ENCODE measurements at places on chromosomes 16 and 17.

DNA sequence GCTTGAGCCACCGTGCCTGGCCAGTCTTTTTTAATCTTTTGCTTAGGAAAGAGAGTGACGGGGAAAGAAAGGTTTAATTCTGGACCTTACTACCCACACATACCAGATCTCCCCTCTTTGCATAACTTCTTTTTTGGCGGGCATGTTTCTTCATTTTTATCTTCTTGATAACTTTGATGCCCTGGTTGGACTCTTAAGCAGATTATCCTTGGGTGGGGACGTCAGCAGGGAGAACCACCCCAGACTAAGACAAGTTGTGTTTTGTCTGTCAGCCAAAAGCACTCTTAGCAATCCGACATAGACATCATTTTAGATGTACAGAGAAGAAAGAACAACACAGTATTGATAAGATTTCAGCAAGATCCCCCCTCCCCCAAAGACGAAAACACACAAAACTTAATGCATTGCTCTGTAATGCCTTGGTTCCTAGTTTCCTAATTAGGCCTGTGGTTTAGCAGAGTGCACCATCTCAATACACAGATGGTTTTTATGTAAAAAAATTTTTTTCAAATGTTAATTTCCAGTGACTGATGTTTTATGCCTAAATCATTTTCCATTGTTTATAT is 99.9 kb downstream of the MSI2 start:
- H3K4me1 ChIP-seq: peaks cover 53% of the 10 kb centered on the region
- no peak overlapping the region for H3K27ac ChIP-seq
- H3K36me3 ChIP-seq: peaks cover 6% of the 10 kb centered on the region
- H3K27me3 ChIP-seq: no peaks in the 10 kb centered on the region
- no peak overlapping the region for H3K4me3 ChIP-seq

GRCh38 chr17:47726796-47727703 is 6.0 kb upstream of the TBX21 start:
- peaks cover 71% of the 10 kb centered on the region for H3K4me1 ChIP-seq
- H3K27ac ChIP-seq: no peak overlapping the region
- no peak overlapping the region for H3K4me3 ChIP-seq
- H3K36me3 ChIP-seq: no peaks in the 10 kb centered on the region
- H3K27me3 ChIP-seq: no peaks in the 10 kb centered on the region

DNA sequence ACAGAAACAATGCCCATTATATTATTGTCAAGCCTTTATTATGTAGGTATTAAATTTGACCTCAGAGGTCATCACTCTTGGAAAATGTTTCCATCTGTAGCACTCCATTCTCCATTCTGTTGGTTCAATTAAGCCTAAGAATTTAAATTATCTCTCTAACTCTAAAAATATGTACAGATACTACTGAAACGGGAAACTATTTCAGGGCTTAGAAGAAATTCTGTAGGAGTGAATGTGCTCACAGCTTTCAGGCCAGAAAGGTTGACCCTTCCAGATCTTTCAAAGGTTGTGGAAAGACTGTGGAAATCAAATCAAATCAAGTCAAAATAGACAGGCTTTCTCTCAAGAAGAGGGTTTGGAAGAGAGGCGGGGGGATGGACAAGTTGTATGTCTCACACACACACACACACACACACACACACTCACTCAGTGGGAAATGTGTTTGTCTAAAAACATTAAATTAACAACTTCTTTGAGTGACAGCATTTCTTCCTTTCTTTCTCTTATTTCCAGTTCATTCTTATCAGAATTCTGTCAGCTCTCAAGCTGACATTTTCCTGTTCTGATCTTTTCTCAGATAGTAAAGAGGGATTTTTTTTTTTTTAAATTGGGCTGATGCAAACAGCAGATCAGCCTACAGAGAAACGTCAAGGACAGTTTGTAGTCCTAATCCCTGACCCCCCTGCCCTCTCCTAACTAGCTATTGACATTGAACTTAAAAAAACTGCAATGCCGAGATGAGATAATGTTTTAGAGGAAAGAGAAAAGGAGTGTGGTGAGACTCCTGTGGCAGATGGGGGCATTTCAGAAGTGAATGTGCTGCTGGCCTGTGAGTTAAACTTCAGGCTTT is 139.0 kb upstream of the ZFHX3 start:
- H3K27ac ChIP-seq: no peak overlapping the region
- no peaks in the 10 kb centered on the region for H3K36me3 ChIP-seq
- no peak for DNase-seq
- no peaks in the 10 kb centered on the region for H3K27me3 ChIP-seq
- no peak overlapping the region for H3K4me3 ChIP-seq

GRCh38 chr16:88007321-88007731 is 56.1 kb downstream of the BANP start:
- peaks cover 5% of the 10 kb centered on the region for H3K36me3 ChIP-seq
- H3K4me3 ChIP-seq: no peak overlapping the region
- H3K4me1 ChIP-seq: peaks cover 7% of the 10 kb centered on the region

GRCh38 chr16:61987474-61988012 is 48.7 kb downstream of the CDH8 start:
- H3K27ac ChIP-seq: no peak overlapping the region
- H3K4me3 ChIP-seq: no peak overlapping the region
- no peaks in the 10 kb centered on the region for H3K4me1 ChIP-seq

DNA sequence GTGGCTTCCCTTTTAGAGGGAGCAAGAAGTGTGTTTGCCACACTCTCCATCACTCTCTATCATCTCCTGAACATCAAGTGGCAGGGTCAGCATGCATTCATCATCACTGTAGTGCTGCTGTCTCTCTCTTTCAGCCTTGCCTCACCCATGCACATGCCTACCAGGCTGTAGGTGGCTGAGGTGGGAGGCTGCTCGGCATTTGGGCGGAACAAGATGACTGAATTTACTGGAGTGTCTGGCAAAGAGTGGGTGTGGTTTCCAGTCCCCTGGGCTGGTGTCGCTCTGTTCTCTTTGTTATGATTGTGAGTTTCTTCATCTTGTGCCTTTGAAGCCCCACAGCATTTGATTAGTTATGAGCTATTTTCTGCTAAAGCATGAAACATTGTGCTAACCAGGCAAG is 541.9 kb upstream of the EEF2KMT start:
- no peaks in the 10 kb centered on the region for H3K36me3 ChIP-seq
- DNase-seq: no peak
- H3K27me3 ChIP-seq: peaks cover 11% of the 10 kb centered on the region

DNA sequence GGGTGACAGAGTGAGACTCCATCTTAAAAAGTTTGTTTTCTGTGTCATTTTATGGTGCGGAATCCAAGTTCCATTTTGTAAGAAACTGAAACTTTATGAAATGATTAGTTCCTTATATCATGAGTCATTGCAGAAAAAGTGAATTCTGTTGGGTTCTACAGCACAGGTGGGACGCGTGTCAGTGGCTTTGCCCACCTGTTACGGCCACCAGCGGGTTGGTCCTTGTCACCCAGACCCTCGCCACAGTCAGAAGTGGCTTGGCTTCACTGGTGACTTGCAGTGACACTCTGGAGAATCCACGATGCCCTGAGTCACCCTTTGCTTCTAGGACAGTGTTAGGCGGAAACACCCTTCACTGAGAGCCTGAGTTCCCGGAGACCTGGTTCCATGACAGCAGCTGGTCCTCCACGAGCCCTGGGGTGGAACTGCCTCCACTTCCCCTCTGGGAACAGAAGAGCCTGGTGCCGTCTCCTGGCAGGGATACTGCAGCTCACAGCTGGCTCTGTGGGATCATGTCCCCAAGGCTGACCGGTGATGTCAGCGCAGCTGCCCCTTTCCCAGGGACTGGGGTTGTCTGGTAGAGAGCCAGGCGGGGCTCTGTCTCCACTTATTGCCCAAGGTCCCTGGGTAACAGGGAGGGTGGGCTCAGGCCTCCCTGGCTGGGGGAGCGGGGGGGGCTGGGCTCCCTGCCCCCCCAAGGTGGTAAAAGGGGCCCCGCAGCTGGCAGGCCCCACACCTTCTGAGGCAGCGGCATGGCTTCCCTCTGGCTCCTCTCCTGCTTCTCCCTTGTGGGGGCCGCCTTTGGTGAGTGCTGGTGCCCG is at the start of gene CTRB1:
Gene CTRB1 (plus strand): TSS at position 733 of the 821 bp plus-strand sequence. CDS start 20 bp downstream, at position 753.
- H3K27ac ChIP-seq: peak within 1 kb of the TSS; percentile 80
- DNase-seq: peak; percentile 51
- peak within 1 kb of the TSS; percentile 51 for H3K4me3 ChIP-seq
- no peaks in the 10 kb centered on the region for H3K27me3 ChIP-seq
- peaks cover 22% of the 10 kb centered on the region for H3K4me1 ChIP-seq

- H3K27me3 ChIP-seq: no peaks in the 10 kb centered on the region
- DNase-seq: no peak
- no peaks in the 10 kb centered on the region for H3K36me3 ChIP-seq
Measured at GRCh38 chr17:50263331-50264262, 10.7 kb upstream of the TMEM92 start.

DNA sequence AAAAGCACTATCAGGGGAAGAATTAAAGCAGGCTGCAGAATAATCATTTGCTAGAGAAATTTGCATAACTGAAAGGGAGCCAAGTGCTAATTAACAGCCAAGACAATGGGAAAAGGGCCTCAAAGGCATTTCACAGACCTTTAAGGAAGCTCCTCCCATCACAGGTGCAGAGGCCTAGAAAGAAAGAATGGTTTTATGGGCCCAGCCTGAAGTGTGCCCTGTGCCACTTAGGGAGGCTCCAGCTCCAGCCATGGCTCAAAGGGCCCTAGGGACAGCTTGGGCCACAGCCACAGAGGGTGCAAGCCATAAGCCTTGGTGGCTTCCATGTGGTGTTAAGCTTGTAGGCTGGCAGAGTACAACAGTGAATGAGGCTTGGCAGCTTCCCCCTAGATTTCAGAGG is 50.1 kb downstream of the RNF112 start:
- H3K4me3 ChIP-seq: no peak overlapping the region
- DNase-seq: no peak
- no peak overlapping the region for H3K27ac ChIP-seq
- H3K36me3 ChIP-seq: no peaks in the 10 kb centered on the region
- peaks cover 32% of the 10 kb centered on the region for H3K4me1 ChIP-seq

DNA sequence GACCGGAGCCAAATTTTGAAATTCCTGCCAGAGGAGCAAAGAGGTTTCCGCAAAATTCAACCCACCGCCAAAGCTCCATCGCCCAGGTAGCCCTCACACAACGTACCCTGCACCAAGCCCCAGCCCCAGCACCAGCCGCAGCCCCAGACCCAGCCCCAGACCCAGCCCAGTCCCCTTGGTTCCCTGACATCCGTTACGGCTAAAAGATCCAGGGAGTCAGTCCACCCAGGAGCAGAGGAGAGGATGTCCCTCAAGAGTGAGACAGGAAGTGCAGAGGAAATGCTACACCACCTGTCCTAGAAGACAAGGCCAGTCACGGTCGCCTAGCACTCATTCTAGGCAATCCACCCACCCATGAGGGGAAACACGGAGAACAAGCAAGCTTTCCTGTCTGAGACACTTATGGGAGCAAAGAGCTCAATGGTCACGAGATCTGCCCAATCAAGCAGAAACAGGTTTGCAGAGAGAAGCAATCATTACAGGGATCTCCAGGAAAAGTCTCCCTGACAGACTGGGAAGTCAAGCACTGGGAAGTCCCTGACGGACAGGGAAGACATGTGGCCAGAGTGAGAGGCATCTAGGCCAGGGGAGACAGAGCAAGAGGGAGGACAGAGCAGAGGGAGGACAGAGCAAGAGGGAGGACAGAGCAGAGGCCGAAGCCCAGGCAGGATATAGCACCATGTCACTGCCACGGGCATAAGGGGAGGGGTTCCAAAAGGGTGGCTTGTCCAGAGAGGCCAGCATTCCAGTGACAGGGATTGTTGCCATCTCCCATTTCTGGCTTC is 15.0 kb upstream of the KCNJ18 start:
- no peaks in the 10 kb centered on the region for H3K4me1 ChIP-seq
- H3K4me3 ChIP-seq: no peak overlapping the region
- no peaks in the 10 kb centered on the region for H3K36me3 ChIP-seq
- DNase-seq: no peak
- no peak overlapping the region for H3K27ac ChIP-seq
- H3K27me3 ChIP-seq: no peaks in the 10 kb centered on the region

DNA sequence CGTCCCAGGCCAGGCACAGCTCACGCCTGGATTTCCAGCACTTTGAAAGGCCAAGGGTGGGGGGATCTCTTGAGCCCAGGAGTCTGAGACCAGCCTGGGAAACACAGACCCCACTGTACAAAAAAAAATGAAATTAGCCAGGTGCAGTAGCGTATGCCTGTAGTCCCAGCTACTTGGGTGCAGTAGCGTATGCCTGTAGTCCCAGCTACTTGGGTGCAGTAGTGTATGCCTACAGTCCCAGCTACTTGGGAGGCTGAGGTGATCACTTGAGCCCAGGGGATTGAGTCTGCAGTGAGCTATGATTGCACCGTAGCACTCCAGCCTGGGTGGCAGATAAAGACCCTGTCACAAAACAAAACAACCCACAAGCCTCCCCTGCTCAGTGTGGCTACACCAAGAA is 27.0 kb upstream of the SLC25A19 start:
- H3K4me3 ChIP-seq: no peak overlapping the region
- no peak for DNase-seq
- peak overlapping the region; percentile 84 for H3K27ac ChIP-seq
- H3K36me3 ChIP-seq: peaks cover 14% of the 10 kb centered on the region

GRCh38 chr17:13003454-13003851 is 14.4 kb downstream of the ELAC2 start:
- no peak for DNase-seq
- peaks cover 3% of the 10 kb centered on the region for H3K4me1 ChIP-seq
